Stomach (tissue), 19 donors: ENCODE measurements at places on chromosomes 4 and X. TPM values are rescaled to one million over a fixed set of nuclear protein-coding genes. Genes with fewer than 3 reads are reported as not detected.

The TCEAL6 gene
- not detected for total RNA-seq

The CD99L2 gene
- total RNA-seq: 21.4 TPM

The SSX2B gene
- not detected for total RNA-seq

The LNX1 gene
- 11.6 TPM for total RNA-seq

The RADX gene
- total RNA-seq: 0.29 TPM

The TMPRSS11B gene
- not detected for total RNA-seq

The CFI gene
- total RNA-seq: 18.4 TPM

DNA sequence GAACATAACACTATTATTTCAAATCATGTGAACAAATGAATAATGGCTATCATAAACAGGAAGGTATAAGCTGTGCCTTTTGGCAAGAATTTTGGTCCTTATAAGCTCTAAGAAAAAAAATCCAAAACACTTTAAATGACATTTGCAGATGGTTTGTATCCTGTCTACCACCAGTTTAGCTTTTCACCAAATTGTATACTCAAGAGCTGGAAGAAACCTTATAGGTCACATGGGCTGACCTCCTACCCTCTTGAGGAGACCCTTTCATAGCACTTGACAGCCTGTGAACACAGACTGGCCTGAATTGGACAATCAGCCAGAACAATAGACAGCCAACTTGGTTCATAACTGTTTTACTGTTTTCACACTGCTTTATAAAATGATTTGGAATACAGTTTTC is 24.3 kb downstream of the USP26 start:
- no peak for DNase-seq

- no peak for DNase-seq
Observed at GRCh38 chr4:101125045-101125942, 222.0 kb downstream of the PPP3CA start.

GRCh38 chr4:123783921-123784320 is 387.3 kb downstream of the SPRY1 start:
- no peak for DNase-seq

DNA sequence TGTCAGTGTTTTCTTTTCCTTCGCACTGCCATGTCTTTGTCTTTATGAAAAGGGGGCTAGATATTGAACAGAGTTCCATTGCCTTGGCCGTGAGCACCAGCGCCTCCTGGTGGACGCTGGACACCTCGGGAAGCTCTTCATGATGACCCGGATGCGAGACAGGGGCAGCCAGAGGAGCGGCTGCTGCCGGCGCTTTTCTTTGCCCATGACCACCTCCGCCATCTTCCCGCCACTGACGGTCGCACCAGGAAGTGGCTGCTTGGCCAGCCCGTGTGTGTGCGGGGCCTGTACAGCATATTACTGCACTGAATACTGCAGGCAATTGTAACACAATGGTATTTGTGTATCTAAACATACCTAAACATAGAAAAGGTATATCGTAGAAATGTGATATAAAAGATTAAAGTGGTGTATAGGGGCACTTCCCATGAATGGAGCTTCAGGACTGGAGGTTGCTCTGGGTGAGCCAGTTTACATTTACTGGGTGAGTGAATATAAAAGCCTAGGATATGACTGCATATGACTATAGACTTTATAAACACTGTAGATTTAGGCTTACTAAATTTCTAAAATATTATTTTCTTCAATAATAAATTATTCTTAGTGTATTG is 15.8 kb upstream of the GRIA2 start:
- peak; percentile 13 for DNase-seq

- no peak for DNase-seq
Observed at GRCh38 chr4:74012130-74012529, 13.7 kb upstream of the CXCL5 start.

DNA sequence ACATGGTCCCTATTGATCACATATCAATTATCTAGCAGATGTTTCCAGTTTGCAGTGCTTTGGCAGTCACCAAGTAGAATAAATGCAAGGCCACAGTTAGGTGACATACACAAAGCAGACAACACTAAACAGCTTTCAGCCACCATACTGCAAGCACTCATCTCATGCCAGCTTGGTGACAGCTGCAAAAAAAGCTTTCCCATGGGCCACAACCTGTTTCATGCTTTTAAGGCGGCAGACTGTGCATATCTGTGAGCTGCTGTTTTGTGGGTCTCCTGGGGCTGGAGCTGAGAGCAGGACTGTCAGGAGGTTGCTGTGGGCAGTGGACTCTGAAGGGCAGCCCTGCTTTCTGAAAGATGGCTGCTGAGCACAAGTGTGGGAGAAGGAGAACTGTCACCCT is 82.6 kb downstream of the FHDC1 start:
- DNase-seq: no peak

DNA sequence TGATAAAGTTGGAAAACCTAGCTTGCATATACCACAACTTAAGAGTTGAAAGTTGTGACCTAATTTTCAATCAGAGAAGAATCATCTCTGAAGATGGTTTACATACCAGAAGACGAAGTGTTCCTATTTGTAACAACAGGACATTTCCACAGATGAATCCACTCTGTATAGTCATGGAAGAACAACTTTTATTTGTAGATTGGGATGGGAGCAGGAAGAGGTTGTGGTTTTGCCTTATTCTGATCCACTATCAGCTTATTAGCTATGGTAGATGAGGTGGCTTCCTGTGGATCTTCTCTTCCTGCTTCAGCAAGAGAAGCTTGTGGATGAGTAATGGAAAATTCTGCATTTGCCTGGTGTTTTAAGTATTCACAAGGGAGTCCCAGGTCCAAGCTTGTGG is 18.6 kb upstream of the SUPT20HL1 start:
- no peak for DNase-seq

GRCh38 chr4:20194123-20195013 is 57.3 kb upstream of the SLIT2 start:
- peak; percentile 39 for DNase-seq

GRCh38 chrX:80098038-80098437 is 83.5 kb downstream of the TBX22 start:
- DNase-seq: no peak

DNA sequence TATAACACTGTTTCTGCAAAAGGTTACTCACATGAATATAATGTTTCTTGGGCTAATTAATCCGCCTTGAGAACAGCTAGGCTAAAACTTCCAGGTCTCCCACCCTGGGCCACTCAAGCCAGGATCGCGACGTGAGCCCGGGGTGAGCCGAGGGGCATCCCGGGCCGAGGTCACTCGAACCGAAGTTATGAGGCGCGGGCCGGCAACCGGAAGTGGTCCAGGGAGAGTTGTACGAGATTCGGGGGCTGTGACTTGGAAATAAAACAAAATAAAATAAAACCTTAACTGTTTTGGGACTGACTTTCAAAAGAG is 317 bp downstream of the CMC4 start:
- no peak for DNase-seq

GRCh38 chrX:78595901-78596502 is 63.1 kb downstream of the RTL3 start:
- no peak for DNase-seq

DNA sequence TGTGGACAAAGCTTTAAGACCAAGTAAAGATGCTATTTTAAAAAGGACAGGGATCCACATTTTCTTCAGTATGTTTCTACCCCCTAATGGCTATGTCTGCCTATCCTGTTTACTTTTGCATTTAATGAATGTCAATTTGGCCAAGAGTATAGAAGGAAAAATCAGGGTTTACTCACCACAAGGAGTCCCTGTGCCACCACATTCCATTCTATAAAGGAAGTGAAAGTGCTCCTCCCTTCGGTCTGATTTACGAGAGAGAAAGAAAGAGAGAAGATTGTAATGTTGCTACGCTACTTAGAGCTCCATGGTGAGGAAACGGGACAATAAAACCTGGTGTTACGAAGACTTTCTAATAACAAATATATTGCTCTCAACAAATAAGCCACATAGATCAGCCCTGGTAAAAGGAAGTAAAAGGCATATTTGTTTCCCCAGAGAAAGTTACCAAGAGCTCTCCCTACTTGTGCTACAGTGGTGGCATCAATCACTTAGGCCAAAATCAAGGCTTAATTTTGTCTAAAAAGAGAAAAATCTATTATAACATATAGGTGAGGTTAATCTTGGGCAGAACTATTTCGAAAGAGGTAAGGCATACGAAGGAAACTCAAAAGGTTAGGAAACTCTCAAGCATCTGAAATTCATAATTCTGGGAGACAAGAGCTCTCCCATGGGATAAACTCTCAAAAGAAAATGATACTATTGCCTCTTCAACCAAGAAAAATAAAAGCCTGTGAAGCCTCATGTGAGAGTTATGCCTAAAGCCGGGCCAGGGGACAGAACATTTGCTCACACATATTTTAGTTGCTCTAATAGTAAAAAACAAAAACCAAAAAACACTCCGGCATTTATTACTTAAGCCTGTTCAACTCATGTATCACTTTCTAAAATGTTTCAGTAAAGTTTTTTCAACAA is 29.5 kb downstream of the TAPT1 start:
- no peak for DNase-seq

DNA sequence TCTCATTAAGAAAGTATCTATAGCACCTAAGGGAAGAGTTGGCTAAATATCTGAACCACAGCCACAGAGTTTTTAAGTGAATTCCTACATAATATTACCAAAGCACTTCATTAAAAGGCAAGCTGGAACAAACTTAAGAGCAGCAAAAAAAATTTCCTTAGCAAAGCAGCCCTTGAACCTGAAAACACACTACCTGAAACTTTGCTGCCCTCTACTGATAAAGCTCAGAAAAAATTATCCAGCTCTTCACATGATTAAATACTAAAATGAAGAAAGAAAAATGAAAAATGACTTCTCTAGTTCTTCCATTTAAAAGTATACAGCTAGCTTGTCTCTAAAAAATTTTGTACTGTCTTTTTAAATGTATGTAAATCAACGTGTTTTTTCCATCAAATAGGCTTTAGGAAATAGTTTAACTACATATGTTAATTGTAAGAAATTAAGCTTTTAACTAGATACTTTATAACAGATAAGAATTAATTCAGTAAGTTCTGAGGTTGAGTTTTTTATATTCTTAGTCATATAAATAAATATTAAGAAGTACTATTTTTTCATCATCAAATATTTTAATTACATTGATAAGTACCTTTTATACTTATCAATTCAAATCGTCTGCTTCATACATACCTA is 156.1 kb downstream of the STPG2 start:
- DNase-seq: peak; percentile 64

DNA sequence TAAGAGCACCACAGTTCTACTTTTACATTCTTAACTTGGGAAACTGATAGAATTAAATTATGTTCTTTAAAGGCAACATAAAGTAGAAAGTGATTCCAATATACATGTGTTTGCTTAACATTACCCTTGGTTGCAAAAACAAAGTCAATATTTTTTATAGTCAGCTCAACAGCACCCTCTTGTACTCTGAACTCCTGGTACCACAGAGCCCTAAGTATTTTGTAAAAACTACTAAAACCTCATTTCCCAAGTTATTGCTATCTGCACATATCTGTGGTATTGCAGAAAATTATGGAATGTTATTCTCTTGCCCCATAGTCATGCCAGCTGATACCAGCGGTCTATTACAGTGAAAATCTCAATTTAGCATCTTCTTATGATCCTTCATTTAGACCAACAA is 2.9 kb downstream of the KIF4A start:
- DNase-seq: no peak

DNA sequence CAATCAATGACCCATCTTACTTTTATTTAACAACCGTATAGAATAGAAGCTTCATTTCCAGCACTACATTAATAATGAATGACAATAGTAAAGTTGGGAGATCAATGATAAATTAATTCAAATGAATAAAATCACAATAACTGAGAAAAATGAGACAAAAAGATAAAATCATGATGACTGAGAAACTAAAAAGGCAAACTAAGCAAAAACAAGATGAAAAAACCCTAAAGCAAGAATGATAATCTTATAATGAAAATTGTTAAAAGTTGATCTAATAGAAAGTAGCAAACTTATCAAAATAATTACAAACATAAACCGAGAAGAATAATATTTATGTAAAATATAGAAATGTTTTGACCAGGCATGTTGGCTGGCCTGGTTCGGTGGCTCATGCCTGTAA is 130.4 kb upstream of the INPP4B start:
- DNase-seq: no peak

- DNase-seq: no peak
Observed at GRCh38 chr4:77021614-77022089, 54.1 kb downstream of the CCNI start.

- DNase-seq: no peak
Observed at GRCh38 chr4:54484383-54484782, 173.4 kb upstream of the KIT start.
